ENCODE measurements at places on chromosomes 5 and 9. TPM values are rescaled to one million over a fixed set of nuclear protein-coding genes. Genes with fewer than 3 reads are reported as not detected.

Gene CFAP90
- total RNA-seq, result 4.5 TPM

Gene LCN1
- not detected for total RNA-seq

Gene PCDHB8
- 7.7 TPM for total RNA-seq

Gene SOWAHA
- 4.5 TPM for total RNA-seq

Gene SLIT3
- 2.0 TPM for total RNA-seq

Gene EFCAB9
- not detected for total RNA-seq

Gene IFNB1
- total RNA-seq, result not detected

Gene OTP
- not detected for total RNA-seq

Gene AIF1L
- total RNA-seq, result 16.3 TPM
